ENCODE measurements at places on chromosomes 5 and 9. TPM values are rescaled to one million over a fixed set of nuclear protein-coding genes. Genes with fewer than 3 reads are reported as not detected.

The NMUR2 gene
- 0.22 TPM for total RNA-seq

The RLN2 gene
- total RNA-seq = not detected

The BARX1 gene
- total RNA-seq = not detected

The KCNT1 gene
- total RNA-seq = 1.1 TPM

The EMB gene
- 17.9 TPM for total RNA-seq

The PCDHA11 gene
- 8.9 TPM for total RNA-seq

The TLR4 gene
- 12.6 TPM for total RNA-seq

The RAI14 gene
- 60.7 TPM for total RNA-seq

The MYMK gene
- total RNA-seq = 2.1 TPM

The SPINK7 gene
- not detected for total RNA-seq

The FIBCD1 gene
- total RNA-seq = 10.2 TPM

The ZBTB6 gene
- total RNA-seq = 29.5 TPM

Measured in camera-type eye (tissue), 1 donor.